Stimulated activated CD4-positive, alpha-beta T cell treated with anti-CD3 and anti-CD28 coated beads, TNF-alpha, amount 100 ng/mL, for 48 hours (primary cell): ENCODE measurements at places on chromosomes 12 and 14.

- DNase-seq, result no peak
Measured at GRCh38 chr12:93780101-93780641, 103.0 kb downstream of the CRADD start.

DNA sequence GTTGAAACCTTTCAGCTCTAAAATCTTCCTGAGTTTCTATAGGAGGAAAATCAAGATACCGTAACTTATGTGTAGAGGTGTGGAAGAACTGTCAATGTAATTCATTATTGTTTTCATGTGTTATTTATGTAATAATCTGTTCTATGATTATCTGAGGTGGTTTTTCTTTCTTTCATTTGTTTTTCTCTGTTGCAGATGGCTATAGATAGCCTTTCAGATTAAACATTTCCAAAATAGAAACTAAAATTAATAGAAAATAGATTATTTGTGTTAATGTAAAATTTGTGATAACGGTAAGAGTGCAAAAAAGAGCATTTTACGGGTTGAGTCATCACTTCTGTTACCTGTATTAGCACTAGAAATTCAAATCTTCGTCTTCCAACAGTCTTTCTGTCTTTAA lies 128.8 kb downstream of the SYNE2 start:
- DNase-seq, result no peak

DNA sequence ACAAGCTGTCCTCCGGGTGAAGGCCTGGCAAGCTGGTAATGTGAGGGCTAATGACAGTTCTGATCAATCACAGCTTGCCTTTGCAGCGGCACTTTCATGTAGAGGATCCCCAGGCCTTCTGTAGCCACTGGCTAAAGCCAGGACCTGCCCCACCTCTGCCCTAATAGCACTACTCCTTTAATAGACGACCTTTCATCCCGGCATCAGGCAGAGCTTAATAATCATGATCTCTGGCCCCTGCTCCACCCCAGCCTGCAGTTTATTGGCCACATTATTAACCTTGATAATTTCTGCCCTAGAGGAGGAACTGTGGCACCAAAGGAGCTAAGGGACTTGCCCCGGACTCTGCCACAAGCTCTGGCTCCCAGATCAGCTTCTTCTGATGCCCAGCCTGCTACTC lies 142.3 kb upstream of the TBX3 start:
- DNase-seq, result no peak

- DNase-seq, result no peak
Measured at GRCh38 chr12:80946591-80946990, 8.9 kb upstream of the LIN7A start.

GRCh38 chr14:56703947-56704346 lies 106.3 kb downstream of the OTX2 start:
- DNase-seq, result no peak

DNA sequence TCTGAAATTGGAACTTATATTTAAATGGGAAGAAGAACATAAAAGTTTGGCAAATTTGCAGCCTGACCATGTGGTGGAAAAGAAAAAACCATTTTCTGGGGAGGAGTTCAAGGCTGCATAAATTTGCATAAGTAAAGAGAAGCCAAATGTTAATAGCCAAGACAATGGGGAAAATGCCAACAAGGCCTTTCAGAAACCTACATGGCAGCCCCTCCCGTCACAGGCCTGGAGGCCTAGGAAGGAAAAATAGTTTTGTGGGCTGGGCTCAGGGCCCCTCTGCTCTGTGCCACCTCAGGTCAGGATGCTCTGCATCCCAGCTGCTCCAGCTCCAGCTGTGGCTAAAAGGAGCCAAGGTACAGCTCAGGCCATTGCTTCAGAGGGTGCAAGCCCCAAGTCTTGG lies 67.6 kb upstream of the CCDC60 start:
- no peak for DNase-seq

- DNase-seq, result no peak
Measured at GRCh38 chr12:72521326-72521725, 249.2 kb downstream of the TRHDE start.

DNA sequence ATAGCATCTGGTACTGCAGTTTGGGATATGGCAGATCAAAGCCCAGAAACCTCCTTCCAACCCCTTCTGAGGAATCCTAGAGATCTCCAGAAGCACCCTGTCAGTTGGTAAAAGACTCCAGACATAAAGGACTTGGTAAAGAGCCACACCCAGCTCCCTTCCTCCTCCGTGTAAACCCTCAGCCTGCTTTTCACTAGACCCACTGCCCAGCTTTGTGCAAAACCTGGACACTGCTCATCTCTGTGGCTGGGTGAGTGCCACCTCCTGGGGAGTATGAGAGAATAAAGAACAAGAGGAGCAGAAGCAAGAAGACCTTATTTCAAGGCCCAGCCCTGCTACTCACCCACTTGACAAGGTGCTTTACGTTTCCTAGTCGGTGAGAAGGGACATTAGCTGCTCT lies 33.0 kb downstream of the ANO2 start:
- DNase-seq, result no peak

- no peak for DNase-seq
Measured at GRCh38 chr14:100592972-100593371, 5.8 kb upstream of the BEGAIN start.

GRCh38 chr14:68657300-68658028 lies 135.4 kb downstream of the ZFP36L1 start:
- no peak for DNase-seq

DNA sequence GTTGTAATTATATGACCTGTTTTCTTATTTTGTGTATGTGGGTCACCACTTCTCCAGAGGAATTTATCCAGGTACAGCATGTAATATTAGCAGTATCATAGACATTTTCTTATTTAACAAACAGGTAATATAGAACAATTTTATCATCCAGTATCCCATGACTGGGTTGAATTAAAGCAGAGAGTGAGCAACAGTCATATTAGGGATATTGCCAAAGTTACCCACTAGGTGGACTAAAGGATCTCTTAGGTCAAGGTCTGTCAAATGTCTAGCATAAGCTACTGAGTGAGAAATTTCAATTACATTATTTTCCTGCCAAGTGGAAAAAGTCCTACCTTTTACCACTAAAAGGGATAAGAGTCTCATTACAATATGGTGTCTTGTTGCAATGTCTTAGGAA lies 62.1 kb upstream of the TRIM9 start:
- no peak for DNase-seq

DNA sequence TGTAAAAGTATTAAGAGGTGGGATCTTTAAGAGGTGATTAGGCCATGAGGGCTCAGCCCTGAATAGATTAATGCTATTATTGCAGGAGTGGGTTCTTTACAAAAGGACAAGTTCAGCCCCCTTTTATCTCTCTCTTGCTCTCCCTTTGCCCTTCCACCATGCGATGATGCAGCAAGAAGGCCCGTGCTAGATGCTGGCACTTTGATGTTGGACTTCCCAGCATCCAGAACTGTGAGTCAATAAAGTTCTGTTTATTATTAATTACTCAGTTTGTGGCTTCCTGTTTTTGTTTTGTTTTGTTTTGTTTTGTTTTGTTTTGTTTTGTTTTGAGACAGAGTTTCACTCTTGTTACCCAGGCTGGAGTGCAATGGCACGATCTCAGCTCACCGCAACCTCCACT lies 10.1 kb downstream of the RNASE1 start:
- DNase-seq, result no peak

GRCh38 chr14:99389174-99389826 lies 91.4 kb downstream of the SETD3 start:
- no peak for DNase-seq

- DNase-seq, result no peak
Measured at GRCh38 chr14:96589577-96589976, 87.4 kb downstream of the PAPOLA start.

GRCh38 chr12:64840949-64841717 lies 16.7 kb downstream of the TBC1D30 start:
- no peak for DNase-seq

- no peak for DNase-seq
Measured at GRCh38 chr12:131261906-131262305, 308.2 kb downstream of the ADGRD1 start.

- no peak for DNase-seq
Measured at GRCh38 chr12:132284827-132285741, 44.3 kb downstream of the GALNT9 start.

DNA sequence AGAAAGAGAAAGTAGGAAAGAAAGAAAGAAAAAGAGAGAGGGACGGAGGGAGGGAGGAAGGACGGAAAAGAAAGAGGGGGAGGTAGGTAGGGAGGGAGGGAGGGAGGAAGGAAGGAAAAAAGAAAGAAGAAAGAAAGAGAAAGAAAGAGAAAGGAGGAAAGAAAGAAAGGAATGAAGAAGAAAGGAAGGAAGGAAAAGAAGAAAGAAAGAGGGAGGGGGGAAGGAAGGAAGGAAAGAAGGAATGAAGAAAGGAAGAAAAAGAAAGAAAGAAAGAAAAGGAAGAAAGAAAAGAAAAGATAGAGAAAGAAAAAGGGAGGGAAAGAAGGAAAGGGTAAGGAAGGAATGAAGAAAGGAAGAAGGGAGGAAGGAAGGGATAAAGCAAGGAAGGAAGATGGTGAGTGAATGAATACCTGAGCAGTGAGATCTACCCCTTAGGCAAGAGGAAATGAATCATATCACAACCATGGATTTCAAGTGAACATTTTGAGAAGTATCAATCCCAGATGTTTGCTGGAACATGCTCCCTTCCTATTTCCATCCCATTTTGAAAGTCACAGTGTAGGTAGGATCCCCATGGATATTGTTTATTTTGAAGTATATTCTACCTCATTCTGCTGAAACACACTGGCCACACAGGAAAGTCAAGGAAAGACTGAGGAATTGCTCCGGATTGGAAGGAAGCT lies 639.4 kb upstream of the TBX3 start:
- no peak for DNase-seq

- DNase-seq, result no peak
Measured at GRCh38 chr12:20474443-20474842, 106.1 kb downstream of the PDE3A start.

GRCh38 chr14:94867946-94868771 lies 98.2 kb upstream of the GSC start:
- DNase-seq, result no peak

DNA sequence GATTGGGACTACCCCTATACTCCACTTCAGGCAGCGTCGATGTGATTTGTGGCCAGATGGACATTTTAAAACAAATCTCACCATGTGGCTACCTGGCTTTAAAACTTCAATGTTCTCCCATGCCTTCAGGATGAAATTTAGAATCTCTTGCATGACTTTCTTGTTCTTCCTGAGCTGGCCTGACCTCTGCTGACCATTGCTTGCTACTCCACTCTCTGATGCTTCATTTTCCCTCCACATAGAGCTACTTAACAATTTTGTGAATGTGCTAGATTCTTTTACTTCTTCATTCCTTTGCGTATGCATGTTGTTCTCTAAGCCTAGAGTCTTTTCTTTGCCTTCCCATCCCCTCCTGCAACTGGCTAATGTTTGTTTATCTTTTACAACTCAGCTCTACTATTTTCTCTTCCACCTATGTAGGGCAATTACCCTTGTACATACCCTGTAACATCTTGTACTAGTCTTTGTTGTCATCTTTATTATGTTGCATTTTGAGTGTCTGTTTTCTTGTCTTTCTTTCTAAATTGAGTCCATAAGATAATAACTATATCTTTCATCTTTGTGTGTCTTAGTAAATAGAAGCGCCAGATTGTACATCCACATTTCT lies 41.2 kb downstream of the YLPM1 start:
- no peak for DNase-seq

- DNase-seq, result no peak
Measured at GRCh38 chr12:104177663-104178501, 37.7 kb upstream of the TXNRD1 start.

DNA sequence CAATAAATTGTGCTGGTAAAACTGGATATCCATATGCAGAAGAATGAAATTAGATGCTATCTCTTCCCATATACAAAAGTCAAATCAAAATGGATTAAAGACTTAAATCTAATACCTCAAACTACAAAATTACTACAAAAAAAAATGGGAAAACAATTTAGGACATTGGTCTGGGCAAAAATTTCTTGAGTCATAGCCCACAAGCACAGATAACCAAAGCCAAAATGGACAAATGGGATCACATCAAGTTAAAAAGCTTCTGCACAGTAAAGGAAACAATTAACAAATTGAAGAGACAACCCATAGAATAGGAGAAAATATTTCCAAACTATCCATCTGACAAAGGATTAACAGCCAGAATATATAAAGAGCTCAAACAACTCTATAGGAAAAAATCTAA lies 264.6 kb downstream of the NUAK1 start:
- no peak for DNase-seq

GRCh38 chr14:75372260-75372659 lies 55.6 kb upstream of the JDP2 start:
- DNase-seq, result no peak

DNA sequence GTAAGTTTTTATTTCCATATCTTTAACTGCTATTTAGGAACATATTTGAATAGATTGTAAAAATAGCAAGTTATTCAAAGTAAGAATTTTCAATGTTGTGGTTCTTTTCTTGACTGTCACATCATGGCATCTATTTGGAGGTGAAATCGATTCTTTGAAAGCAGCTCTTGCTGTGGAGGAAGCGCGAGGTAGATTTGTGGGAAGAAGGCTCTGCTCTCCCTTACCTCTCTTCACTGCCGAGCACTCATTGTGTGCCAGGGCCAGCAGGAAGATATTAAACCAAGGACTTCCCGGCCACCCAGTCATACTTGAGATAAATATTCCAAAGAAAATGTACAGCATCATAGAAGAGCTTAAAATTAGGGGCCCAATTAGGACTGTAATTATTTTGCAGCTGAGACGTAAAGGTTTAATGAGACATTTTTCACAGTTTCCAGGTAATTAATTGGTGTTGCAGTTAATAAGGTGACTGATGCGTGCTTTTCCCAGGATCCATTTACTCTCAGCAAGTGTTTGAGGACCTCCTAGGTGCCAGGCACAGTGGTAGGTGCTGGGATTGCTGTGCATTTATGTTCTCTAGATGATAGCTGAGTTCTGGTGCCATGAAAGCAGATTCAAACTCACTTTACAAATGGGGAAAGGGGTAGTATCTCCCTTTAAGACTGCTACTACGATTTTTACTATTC lies 89.2 kb upstream of the DYNC1H1 start:
- DNase-seq, result no peak

GRCh38 chr14:69342928-69343525 lies 55.1 kb downstream of the ERH start:
- DNase-seq, result no peak

DNA sequence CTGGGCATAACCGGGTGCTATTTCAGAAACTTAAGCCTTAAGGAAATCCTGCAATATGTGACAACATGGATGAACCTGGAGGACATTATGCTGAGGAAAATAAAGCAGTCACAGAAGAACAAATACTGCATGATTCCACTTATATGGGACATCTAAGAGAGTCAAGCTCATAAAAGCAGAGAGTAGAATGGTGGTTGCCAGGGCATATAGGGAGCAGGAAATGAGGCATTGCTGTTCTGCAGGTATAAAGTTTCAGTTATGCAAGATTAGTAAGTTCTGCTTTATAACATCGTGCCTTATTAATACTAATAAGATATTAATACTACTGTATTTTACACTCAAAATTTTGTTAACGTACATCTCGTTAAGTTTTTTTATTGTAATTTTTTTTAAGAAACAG lies 124.2 kb upstream of the ATF1 start:
- DNase-seq, result no peak

- no peak for DNase-seq
Measured at GRCh38 chr12:91482231-91482630, 299.6 kb upstream of the DCN start.

- no peak for DNase-seq
Measured at GRCh38 chr12:53065470-53065869, 13.7 kb downstream of the SPRYD3 start.

- no peak for DNase-seq
Measured at GRCh38 chr12:124915239-124916236, 1.1 kb upstream of the UBC start.

GRCh38 chr12:115943630-115944391 lies 333.7 kb downstream of the MED13L start:
- DNase-seq, result no peak
